Epithelial cell of alveolus of lung (primary cell): ENCODE measurements at places on chromosomes 7 and 10. TPM values are rescaled to one million over a fixed set of nuclear protein-coding genes. Genes with fewer than 3 reads are reported as not detected.

Gene WNT8B
- not detected in 2 replicates for total RNA-seq

Gene XRCC2
- total RNA-seq: 1.2 and 2.1 TPM in 2 replicates

Gene SLC16A9
- 0.91 and 1.7 TPM in 2 replicates for total RNA-seq

Gene MPP7
- total RNA-seq: 1.3 TPM in 1 of 2 replicates, not detected in the other
